ENCODE measurements at places on chromosomes 3 and 15. TPM values are rescaled to one million over a fixed set of nuclear protein-coding genes. Genes with fewer than 3 reads are reported as not detected.

Gene OSBPL10
- total RNA-seq: 108 TPM

Gene PFN2
- 82.0 TPM for total RNA-seq

Gene CLDN11
- total RNA-seq: 2.7 TPM

Gene KIAA1143
- total RNA-seq: 16.9 TPM

Gene IL12A
- not detected for total RNA-seq

Gene FGD5
- 21.4 TPM for total RNA-seq

Gene BFSP2
- total RNA-seq: not detected

Gene FSIP1
- total RNA-seq: 0.21 TPM

Gene PRR23B
- total RNA-seq: not detected

Gene TRNT1
- 21.9 TPM for total RNA-seq

Gene TRIM42
- not detected for total RNA-seq

Gene DLL4
- total RNA-seq: 13.0 TPM

Gene CHL1
- 7.5 TPM for total RNA-seq

DNA sequence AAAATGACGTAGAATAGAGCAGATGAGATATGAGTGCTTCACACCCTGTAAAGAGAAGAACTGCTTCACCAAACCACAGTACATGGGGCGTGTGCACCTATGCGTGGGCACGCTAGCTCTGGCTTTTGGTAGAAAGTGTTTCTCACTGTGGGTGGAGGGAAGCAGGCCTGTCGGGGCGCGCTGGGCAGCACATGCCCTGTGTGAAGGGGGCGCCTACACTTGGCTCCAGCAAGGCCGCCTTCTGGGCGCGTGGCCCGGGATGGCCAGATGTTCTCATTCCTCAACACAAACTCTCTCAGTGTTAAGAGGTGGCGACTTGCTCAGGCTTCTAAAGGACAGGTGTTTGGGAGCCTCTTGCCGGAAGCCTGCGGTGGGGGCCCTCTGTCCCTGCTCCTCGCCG is 90.0 kb downstream of the FBLN2 start:
- DNase-seq: no peak

- no peak for DNase-seq
Observed at GRCh38 chr15:51401872-51402517, 60.5 kb downstream of the GLDN start.

GRCh38 chr3:11815111-11815510 is 31.6 kb downstream of the TAMM41 start:
- no peak for DNase-seq

- no peak for DNase-seq
Observed at GRCh38 chr3:8713901-8714759, 19.5 kb upstream of the CAV3 start.

DNA sequence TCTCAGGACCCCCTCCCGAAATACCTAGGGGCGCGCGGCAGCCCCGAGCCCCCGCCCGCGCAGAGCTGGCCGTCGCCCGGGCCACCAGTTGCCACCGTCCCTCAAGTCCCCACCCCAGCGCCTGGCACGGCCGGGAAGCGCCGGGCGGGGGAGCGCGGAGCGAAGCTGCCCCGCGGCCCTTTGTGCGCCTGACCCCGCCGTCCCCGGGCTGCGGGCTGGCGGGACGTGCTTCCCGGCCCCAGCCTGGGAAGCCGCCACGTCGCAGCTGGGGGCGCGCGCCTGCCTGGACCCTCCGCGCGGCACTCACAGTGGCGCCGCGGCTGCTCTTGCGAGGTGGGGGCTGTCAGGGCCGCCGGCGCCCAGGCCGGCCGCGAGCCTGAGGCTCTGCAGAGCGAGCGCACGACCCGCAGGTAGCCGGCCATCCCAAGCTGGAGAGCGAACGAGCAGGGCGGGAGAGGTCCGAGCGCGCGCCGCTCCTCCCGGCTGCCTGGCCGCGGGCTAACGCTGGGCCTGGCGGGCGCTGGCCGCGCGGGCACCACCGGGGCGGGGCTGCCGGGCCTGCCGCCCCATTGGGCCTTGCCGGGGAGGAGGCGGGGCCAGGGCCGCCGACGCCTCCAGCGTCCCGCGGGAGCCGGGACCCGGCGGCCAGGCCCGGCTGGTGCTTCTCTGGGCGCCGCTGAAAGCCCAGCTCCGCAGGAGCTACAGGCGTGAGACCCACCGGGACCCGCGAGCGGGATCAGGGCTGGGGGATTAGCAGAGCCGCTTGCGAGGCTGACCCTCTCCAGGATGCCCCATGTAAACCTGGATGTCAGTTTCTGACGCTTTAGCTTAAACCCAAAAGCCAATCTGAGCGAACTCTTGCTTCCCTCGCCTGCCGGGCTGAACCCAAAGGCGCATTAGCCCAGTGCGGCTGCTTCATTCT is at the start of gene IDH2:
TSS of gene IDH2 (minus strand) at position 500 of the 922 bp plus-strand sequence. CDS start at position 422, 78 bp downstream.
- no peak for DNase-seq

DNA sequence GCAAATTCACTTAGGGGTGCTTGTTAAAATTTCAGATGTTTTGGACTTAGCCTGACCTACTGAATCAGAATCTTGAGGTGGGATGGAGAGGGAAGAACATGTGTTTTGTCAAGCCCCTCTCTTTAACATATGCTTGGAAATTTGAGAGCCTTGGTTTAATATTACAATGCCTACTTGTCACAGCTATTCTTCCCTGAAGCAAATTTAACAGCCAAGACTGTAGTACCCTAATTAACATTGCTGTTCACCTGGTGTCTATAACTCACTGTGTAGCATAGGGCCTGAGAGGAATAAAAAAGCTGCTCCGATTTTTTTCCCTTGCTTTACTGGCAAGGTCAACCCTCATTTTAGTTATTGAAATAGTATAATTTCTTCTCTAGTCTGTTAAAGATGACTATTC is 880.1 kb downstream of the CADM2 start:
- DNase-seq: no peak

- no peak for DNase-seq
Observed at GRCh38 chr15:68054628-68055223, 611 bp downstream of the PIAS1 start.

GRCh38 chr3:112598731-112599130 is 36.9 kb downstream of the SLC35A5 start:
- DNase-seq: no peak

DNA sequence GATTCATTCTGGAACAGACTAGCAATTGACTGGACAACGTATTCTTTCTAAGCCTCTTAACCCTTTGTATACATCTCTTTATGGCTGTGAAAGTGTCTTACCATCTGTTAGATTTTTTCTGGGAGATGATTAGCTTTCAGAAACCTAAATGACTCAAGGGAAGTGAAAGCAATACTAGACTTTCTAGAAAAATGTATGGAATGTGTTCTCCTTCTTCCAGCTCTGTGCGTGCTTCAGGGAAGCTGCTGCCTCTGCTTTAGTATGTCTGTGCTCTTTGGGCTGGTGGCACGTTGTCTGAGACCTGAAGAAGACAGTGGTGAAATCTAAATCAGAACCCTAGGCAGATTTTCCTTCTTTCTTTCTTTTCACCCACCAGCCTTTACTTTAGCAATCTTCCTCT is 89.5 kb downstream of the ITPR1 start:
- no peak for DNase-seq

DNA sequence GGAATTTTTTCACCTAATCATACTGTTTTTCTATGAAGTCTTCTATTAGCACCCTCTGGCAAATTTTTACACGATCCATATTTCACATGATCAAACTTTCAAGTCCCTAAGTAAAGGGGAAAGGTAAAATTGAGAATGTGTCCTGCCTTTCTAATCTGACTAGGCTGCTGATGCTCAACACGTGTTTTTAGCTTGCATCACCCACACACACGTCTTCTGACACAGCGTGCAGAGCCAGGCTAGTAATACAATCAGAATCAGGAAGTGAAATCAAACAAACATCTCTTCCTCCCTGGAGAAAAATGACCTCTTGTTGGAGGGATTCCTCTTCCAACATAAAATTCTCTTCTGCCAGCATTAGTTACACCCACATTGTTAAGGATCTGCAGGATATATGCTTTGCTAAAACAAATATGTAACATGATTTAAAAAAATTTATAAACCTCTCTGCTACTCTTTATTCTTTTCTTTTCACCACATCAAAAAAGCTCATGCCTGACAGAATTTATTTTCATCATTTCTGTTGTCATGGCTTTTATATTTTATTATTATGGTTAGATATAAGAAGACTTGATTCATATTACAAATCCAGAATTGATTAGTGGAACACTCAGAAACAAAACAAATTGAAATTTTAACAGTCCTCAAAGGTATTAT is 122.4 kb downstream of the RAP2B start:
- peak; percentile 32 for DNase-seq

GRCh38 chr3:178707311-178708031 is 171.2 kb downstream of the KCNMB2 start:
- DNase-seq: no peak

DNA sequence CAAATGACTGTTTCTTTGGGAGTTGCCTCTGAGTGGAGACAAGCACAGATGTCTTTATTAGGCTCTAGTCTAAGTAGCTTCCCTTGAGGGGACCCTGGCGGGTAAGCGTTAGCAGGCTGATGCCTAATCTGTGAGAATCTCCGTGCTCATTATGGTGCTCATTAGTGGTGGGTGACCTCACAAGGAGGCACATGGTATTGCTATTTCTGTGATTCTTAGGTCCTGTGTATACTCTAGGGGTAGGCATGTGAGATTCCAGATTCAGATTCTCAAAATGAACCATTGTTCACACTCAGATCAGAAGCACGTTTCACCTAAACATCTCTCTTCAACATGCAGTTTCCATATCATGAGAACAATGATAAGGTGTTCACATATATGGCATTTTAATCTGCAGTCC is 809.7 kb downstream of the NR2F2 start:
- DNase-seq: no peak

GRCh38 chr3:106183762-106184391 is 315.1 kb upstream of the CBLB start:
- no peak for DNase-seq

- no peak for DNase-seq
Observed at GRCh38 chr3:141682007-141682406, 56.1 kb upstream of the RNF7 start.

DNA sequence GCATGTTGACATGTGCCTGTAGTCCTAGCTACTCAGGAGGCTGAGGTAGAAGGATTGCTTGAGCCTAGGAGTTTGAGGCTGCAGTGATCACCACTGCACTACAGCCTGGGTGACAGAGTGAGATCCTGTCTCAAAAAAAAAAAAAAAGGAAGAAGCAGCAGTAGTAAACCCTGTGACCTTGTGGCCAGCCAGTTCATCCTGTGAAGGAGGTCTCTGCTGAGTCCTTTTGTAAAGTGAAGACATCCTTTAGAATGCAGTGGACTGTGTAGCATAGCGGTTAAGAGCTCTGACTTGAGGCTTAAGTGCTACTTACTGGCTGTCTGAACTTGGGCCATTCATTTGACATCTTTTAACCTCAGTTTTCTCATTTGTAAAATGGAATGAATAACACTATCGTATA is 8.3 kb downstream of the EXOSC7 start:
- no peak for DNase-seq

- no peak for DNase-seq
Observed at GRCh38 chr3:188327433-188327832, 173.5 kb downstream of the LPP start.

DNA sequence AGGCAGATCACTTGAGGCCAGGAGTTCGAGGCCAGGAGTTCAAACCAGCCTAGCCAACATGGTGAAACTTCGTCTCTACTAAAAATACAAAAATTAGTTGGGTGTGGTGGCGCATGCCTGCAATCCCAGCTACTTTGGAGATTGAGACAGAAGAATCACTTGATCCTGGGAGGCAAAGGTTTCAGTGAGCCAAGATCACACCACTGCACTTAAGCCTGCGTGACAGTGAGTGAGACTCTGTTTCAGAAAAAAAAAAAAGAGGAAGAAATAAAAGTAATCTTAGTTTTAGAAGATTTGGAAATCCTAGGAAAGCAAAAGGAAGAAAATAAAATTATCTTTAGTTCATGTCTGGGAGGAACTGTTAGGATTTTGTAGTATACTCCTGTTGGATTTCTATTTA is 77.2 kb downstream of the IL12A start:
- DNase-seq: no peak

GRCh38 chr15:90219421-90220141 is 14.2 kb downstream of the CIB1 start:
- DNase-seq: no peak

DNA sequence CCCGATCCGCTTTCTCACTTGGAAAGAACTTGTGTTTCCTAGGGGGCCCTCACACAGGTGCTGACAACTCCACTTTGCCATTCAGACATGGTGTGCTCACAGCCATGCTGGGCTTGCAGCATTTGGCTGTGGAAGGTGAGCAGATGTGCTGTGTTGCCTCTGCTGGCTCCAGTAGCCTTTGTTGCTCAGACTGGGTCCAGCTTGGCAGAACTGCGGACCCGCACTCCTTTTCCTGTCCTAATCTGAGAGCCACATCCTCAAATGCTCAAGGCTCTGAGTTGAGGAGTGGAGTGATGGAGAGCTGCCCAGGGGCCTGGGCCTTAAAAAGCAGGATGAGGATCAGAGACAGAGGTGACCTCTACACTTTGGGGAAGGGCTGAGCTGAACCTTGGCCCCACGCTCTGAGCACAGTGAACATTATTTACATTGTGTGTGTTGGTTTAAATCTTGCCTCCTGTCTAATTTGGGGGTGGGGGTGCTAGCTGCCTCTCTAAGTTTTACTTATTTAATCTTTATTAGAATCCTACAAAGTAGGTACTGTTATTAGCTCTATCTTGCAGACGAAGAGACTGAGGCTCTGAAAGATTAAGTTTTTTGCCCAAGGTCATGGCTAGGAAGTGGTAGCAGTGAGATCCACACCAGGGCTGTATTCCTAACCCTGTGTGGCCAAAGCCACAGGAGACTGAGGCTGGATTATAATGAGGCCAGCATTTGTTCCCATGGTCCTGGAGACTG is 17.2 kb downstream of the ACOX2 start:
- no peak for DNase-seq

DNA sequence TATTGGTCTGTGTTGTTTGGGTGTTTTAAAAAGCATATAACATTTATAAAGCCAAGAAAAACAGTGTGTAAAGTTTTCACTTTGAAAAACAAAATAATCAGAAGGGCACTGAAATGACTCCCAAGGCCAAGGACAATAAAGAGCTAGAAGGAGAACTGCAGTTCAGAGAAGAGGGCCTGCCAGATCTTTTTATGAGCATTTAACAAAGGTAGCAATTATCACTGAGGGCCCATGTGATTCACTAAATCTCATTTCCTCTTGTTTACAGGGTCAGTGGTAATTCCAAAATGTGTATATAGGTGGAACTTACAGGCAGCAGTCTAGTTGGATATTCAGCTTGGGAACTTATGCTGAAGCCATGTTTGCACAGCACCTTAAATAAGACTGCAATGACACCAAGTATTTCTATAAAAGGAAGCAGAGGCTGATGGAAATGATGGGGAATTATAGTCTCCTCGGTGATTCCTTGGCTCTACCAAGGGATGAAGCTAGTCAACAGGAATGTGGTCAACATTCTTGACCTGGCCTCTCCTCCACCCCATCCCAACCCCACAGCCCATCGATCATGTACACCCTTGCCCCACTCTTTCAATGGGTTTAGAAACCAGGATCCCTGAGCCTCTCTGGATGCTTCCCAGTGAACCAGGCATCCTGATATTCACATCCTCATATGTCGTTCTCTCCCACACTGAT is 54.4 kb upstream of the THUMPD3 start:
- DNase-seq: no peak

GRCh38 chr3:38382506-38383080 is 36.0 kb downstream of the XYLB start:
- DNase-seq: no peak
